ENCODE measurements at places on chromosomes 12 and 14.
A peak's percentile ranks its signal among the peaks of the same experiment; 100 is the strongest.

- DNase-seq: no peak
These were observed 376.5 kb downstream of the C12orf75 start for GRCh38 chr12:105706973-105707334.

DNA sequence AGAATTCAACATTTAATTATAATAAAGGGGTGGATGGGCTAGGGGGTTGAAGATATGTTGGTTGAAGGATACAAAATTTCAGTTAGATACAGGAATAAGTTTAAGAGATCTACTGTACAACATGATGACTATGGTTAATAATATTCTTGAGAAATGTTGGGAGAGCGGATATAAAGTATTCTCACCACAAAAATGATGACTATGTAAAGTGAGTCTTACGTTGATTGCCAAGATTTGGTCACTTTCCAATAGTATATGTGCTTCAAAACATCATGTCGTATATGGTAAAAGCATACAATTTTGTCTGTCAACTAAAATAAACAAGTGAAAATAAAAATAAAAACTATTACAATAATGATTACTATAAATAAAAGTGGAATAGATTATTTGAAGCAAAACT, 802.0 kb downstream of the C12orf50 start:
- no peak for DNase-seq

DNA sequence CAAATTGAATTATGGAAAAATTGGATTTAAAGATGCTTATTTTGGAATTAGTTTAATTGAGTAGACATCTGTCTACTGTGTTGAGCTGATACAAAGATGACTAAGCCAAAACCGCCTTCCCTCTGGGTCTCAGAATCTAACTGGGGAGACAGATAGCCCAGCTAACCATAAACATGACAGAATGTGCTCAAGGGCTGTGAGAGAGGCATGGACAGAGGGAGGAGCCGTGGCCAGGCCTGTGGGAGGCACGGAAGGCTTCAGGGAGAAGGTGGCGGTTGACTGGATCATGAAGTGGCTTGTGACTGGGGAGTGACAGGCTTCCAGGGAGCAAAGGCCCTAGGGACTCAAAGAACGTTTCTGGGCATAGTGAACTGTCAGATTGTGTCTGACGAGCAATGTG, 74.6 kb downstream of the DACT1 start:
- no peak for DNase-seq

GRCh38 chr12:127101076-127101475, 1165.9 kb upstream of the TMEM132C start:
- no peak for DNase-seq

DNA sequence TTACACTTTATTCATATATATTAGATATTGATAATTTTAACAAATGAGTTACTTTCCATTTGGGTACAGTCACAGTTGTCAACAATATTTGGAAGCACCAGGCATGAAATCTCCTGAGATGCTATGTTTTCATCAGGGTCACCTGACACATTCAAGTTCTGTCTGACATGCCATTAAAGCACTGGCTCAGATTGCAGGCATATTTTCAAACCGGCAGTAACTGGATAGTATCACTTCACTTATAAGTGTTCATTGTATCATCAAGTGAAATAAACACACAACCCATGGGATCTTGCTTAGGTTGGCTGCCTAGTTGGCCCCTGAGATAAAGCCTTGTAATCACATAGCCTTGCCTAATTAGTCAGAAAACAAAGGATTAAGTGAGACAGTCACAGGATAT, 4.8 kb downstream of the IFNG start:
- DNase-seq: no peak

- DNase-seq: no peak
These were observed 69.4 kb upstream of the PRIMA1 start for GRCh38 chr14:93857500-93858283.

DNA sequence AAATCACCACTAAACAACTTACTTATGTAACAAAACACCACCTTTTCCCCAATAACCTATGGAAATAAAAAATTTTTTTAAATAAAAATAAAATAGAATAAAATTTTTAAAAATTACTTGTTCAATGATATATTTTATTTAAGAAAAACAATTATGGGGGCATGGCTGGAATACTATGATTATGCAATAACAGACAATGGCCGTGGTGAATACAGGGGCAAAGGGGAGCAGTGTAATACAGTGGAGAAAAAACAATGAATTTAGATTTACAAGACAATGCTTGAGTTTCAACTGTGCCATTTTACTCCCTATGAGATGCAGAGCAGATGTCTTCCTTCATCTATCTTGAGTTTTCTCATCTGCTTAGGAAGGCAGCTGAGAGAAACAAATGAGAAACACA, 72.9 kb downstream of the BLTP3B start:
- no peak for DNase-seq

DNA sequence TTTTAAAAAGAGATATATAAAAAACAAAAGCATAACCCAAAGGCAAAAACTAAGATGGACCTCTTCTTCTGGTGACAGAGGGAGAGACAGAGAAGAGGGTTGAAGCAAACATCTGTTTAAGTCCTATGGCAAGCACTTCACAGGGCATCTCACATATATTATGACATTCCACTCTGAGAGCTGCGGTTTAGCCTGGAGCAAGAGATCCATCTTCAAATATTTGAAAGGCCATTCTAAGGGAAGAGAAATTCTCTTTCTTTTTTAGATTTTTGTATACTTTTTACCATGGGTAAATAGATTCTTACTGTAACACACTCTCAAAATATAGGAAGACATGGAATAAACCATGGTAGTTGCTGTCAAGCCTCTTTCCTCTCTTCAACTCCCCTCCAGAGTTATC, 204.1 kb downstream of the GXYLT1 start:
- no peak for DNase-seq

- peak; percentile 83 for DNase-seq
These were observed 22.9 kb upstream of the KTN1 start for GRCh38 chr14:55556929-55557623.

GRCh38 chr14:65933400-65934069, 521.0 kb downstream of the FUT8 start:
- no peak for DNase-seq

DNA sequence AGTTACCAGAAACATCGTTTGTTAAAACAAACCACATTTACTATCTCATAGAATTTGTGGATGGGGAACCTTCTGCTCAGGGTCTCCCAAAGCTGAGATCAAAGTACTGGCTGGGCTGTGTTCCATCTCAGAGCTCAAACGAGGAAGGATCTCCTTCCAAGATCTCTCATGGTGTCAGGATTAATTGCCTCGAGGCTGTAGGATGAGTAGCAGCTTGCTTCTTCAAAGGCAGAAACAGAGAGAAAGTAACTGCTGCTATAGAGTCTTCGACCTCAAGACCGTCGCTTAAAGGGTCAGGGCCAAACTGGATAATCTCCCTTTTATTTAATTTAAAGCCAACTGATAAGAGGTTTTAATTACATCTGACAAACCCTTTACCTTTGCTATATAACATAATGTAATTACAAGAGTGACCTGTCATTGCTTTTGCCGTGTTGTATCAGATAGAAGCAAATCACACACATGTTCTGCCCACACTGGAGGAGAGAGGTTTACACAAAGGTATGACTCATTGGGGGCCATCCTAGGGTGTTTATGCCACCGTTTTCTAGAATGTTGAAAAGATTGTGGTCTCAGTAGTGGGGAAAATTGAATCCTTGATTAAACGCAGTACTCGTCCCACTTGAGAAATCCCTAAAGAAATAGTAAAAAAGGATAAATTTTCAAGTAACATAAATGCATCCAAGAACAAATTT, 868.8 kb upstream of the TMEM132C start:
- DNase-seq: no peak

DNA sequence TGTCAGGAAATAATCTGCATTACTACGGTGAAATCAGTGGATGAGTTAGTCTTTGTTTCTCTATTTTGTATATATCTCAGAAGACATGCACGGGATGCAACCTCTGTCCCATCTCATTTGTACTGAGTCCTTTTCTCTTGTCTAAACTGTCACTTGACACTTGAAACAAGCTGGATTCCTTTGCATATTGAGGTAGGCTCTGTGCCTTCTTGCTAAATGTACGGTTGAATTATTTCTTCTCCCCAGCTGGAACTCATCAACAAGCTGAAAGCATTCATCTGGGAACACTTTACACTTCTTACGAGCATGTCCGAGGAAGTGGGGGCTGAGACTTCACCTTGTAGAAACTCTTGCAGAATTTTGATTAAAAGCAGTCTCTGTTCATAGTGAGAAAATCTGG, 119.5 kb downstream of the VEZT start:
- DNase-seq: no peak

DNA sequence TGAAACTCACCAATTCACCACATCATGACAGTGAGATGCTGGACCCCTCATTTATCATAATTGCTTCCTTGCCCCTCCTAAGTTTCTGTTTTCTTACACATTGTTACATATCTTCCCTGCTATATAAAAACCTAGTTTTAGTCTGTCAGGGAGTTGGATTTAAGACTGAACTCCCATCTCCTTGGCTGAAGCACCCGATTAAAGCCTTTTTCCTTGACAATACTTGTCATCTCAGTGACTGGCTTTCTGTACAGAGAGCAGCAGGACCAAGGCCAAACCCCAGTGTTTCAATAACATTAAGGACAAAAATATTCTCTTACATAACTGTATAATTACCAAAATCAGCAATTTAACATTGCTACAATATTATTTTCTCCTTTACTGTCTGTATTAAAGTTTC, 928.4 kb downstream of the TMTC2 start:
- no peak for DNase-seq

GRCh38 chr12:14635776-14636175, 60.6 kb downstream of the GUCY2C start:
- DNase-seq: no peak

GRCh38 chr12:57046086-57046791, 3.7 kb downstream of the MYO1A start:
- no peak for DNase-seq

GRCh38 chr12:128079-128478, 61.5 kb downstream of the IQSEC3 start:
- DNase-seq: no peak

GRCh38 chr12:82523996-82524395, 162.7 kb upstream of the TMTC2 start:
- no peak for DNase-seq

DNA sequence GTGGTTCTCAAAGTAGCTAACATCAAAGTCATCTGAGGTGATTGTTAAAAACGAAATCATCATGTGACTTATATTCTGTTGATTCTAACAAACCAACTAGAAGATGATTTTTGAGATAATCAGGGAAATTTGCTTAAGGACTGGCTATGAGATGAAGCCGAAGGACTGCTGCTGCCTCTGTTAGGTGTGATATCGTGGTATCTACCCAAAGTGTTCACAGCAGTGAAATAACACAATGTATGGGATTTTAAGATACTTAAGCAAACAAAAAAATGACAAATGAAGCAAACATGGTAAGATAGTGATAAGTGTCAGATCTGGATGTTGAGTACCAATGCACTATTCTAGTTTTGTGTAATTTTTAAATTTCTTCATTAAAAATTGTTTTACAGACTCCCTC, 59.1 kb downstream of the GXYLT1 start:
- no peak for DNase-seq

DNA sequence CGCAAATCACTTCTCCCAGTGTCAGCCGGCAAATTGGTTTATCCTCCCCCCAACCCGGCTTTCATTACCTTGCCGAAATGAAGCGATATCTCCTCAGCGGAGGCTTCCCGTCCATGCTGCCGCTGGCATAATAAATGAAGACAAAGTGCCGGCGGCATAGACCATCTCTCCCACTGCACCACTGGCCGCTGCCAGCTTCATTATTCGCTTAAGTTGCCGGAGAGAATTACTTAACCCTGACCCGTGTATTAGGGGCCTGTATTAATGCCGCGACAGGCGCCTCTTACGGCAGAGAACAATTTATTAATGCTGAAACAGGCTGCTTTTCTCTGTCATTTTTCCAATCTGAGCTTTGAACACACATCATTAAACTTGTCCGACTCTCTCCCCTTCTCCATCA, 17.5 kb upstream of the GPATCH2L start:
- no peak for DNase-seq

DNA sequence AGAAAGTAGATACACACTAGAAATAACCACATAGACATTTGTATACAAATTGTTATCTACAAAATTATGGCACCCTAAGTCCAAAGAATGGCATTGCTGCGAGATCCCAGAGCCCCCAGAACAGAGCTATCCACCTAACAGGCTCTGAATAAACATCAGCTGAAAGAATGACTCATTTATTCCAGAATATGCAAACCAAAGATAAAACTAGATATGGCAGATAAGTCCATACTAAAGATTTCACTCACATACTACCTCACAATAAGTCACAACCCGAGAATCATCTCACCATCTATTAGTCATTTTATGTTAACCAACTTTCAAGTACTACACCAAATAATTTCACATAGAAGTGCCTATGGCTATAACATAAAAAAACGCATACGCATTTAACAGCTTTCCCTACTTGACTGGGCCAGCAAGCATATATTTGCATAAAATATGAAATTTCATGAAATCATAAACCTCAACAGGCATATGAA, 5.6 kb downstream of the CNIH1 start:
- DNase-seq: no peak

GRCh38 chr14:33693237-33693636, 257.6 kb downstream of the EGLN3 start:
- DNase-seq: no peak

DNA sequence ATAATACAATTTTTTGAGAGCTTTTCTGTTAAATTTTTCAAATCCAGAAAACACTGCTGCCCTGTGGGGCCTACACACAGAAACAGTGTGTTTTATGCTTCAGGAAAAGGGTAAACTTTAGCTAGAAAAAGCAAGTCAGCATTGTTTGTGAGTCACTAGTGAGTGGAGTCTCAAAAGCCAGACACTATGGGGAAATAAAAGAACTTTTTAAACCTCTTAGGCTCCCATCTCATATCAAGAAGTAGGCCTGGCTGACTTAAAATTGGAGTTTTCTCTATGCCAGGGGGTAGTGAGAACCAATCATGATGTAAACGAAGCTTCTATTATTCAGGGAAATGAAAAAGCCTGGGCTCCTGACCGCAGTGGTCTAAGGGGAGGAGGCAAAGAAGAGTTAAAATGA, 12.6 kb downstream of the GPR65 start:
- DNase-seq: no peak

DNA sequence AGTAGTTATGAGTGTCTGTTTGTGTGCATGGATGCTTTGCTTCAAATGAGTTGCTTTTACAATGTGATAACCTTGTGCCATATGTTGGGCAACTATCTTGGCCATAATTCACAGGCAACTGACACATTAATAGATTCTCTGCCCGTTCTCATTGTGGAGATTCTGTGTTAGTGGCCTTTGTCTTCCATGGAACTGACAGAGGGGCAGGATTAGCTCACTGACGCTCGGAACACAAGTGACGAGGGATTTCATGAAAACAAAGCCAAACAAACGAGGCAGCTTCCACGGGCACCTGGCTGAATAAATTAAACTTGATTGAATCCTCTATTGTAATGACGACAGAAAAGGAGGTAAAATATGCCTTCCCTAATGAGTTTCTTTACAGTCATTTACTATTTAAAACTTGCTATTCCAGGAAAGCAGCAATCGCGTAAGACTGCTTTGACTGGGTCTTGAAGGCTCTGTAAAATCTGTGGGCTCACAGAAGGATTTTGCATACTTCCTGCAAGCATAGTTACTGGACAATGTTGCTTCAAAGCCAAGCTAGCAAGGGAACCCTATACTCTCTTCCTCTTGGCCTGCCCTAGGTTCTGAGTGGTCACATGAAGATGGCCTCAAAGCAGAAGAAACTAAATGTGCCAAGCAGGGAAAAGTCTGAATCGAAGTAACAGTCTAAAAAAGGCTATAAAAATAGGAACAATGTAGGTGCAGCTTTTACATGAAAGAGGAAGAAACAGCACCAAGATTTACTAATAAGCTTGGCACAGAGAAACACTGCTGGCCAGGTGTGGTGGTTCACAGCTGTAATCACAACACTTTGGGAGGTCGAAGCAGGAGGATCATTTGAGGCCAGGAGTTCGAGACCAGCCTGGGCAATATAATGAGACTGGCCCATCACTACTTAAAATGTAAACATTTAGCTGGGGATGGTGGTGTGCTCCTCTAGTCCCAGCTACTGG, 28.1 kb upstream of the SINHCAF start:
- DNase-seq: peak; percentile 87
